ENCODE measurements at places on chromosomes 11 and 22.

GRCh38 chr11:38968951-38969350 is 2370.9 kb upstream of the RAG2 start:
- no peak for DNase-seq

- peak; percentile 97 for DNase-seq
These were observed 496.4 kb downstream of the BUD13 start for GRCh38 chr11:116276051-116277044.

DNA sequence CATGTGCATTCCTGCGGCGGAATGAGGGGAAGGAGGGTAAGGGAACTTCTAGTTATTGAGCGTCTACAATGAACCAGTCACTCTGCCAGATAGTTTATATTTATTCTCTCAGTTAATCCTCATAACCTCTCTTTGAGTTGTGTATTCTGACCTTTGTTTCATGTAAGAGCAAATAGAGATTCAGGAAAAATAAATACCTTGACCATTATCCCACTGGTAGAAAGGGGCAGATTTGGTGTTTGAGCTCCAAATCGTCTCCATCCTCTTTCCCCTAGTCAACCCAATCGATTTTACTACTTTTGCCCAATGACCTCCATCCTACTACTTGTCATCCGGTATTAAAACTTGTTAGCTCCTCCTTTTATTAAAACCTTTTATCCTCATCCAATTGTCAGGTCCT is 157.1 kb upstream of the SESN3 start:
- no peak for DNase-seq

- DNase-seq = no peak
These were observed 78.4 kb upstream of the CCDC179 start for GRCh38 chr11:22938691-22939090.

DNA sequence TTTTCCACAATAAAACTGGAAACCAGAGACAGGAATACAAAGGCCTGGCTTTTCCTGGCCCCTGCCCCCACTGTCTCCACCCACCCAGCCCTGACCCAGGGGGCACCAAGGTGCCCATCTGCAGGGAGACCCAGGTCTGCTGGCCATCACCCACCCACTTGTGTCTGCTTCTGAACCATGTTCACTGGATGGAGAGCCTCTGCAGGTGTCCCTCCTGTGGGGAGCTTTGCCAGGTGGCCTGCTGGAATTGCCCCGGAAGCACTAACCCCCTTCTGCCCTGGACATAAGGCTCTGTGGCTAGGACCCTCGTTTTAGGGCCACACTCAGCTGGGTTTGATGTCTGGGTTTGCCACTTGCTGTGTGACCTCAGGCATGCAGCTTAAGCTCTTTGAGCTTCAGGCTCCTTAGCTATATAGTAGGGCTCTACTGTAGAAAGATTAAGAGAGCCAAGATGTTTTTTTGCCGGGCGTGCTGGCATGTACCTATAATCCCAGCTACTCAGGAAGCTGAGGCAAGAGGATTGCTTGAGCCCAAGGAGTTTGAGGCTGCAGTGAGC is 3.9 kb downstream of the SCARF2 start:
- DNase-seq = no peak

GRCh38 chr11:133832991-133833897 is 12.1 kb downstream of the SPATA19 start:
- DNase-seq = no peak

GRCh38 chr11:15918212-15918611 is 438.1 kb downstream of the SOX6 start:
- no peak for DNase-seq

DNA sequence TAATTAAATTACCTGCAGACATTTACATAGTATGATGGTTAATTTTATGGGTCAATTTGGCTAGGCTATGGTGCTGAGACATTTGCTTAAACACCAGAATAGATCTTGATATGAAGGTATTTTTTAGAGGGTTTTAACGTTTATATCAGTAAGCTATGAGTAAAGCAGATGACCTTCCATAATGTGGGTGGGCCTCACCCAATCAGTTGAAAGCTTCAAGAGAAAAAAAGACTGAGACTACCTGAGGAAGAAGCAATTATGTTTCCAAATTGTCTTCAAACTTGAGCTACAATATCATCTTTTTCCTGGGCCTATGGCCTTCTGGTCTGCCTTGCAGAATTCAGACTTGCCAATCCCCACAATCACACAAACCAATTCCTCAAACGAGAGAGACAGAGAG is 498.8 kb upstream of the API5 start:
- DNase-seq = no peak

DNA sequence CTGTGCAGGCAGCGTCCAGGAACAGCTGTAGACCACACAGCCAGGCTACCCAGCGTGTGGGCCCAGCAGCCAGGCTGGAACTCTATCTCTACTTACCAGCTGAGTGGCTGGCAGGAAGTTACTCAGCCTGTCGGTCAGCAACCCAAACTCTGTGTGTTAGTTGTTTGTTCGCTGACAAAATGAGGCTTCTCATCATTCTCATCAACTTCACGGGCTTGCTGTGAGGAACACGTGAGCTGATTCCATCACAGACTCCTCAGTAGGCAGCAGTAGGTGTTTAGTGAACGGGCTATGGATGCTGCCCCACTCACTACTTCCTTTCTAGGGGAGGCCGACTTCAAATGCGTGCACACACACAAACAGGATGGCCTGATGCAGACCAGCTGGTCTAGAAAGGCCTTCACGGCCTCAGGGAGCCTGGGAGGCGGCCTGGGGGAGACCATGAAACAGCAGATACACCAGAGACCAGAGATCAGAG is 830 bp upstream of the SPDYC start:
- no peak for DNase-seq

- DNase-seq = no peak
These were observed 15.6 kb upstream of the ARHGEF17 start for GRCh38 chr11:73292525-73292894.

DNA sequence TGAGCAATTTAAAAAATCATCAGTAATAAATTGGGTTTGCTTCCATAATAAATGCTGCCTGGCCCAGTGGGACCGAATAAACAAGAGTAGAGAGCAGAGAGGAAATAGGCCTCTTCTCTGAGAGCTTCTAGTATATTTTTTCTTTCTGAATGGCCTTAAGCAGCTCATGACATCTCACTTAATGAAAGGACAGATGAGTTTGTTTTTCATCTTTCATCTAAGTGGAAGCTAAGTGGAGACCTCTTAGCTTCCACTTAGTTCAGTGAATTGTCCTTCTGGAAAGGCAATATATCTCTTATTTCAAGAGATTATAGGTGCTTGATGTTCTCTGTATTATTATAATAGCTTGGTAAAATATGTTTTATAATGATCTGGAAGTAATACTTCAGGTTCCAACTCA is 245.9 kb upstream of the ANO3 start:
- DNase-seq = no peak

DNA sequence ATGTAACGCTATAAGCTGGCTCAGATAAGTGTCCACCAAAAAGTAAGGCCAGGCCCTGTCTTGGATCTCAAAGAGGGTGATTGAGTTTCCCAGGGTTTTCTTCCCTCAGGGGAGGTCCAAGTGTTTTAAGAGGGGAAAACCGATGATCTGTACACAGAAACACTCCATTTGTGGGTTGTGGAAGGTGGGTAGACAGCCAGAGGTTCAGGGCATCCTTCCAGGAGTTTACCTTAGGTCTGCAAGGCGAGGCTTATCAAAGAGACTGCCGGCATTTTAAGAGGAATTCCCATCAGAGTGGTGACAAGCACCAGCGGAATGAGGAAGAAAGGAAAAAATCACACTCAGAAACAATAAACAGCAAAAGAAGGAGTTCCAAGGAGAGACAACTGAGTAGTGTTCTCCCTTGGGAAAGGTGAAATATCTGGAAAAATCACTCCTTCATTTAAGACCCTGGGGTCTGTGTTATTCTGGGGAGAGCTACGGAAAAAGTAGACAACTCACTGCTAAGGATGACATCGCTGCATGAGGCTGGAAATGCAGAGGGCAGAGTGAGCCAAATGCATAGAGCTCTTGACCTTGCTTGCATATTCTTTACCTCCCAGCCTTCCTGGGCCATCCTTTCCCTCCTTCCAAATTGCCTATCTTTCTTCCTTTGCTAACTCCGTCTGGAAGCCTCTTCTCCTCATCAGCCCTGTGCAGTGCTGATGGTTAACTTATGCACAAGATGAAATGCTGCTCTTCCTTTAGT is 22.1 kb upstream of the MMP7 start:
- no peak for DNase-seq

DNA sequence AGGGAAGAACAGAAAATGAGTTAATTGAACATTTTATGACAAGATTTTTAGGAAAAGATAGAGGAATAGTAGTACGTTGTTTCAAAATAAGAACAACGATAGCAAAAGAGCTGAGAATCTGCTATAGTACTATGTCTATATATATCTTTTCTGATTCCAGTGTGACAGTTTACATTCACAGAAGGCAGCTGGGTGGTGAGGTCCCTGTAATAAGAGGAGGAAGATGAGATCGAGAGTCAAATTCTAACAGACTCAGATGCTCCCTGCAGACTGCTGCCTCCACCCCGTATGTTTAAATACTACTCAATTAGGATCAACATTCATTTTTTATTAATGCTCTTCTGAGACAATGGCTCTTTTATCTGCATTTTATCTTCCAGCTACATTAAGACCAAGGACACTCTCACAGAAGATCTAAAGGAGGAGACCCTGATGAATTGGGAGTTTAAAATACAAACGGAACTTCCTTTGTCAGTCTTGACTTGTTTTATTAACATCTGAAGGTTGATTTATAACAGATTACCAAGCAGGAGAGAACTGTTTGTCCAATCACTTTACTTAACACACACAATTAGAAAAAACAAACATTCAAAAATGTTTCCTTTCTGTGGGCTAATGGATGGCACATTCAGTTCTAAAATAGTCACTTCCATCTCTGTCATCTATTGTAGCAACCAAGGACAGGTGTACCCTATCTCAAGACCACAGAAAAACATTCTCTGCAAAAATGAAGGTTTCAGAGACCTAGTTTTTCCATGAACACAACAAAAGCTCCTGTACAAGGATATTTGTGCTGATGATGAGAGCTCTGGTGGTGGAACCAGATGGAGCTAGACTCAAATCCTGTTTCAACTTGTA is 240.2 kb downstream of the CADM1 start:
- DNase-seq = no peak

DNA sequence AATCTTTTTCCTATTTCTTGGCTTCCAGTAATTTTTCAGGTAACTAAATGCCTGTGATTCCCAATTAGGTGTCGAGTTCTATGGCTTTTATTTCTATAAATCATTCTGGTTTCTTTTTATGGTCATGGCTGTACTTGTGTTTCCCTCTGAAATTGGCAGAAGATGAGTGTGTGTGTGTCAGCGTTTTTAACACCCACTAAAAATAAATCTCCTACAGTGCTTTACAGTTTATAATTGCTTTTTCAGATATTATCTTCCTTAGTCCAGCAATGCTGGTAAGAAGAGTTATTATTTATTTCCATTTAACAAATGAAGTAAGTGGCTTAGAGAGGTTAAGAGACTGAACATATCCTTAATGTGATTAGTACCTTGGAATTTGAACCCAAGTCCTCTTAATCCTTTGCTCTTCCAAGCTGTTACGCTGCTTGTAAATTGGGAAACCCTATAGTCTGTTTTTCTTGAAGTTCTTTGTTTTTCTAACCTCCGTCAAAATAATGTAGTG is 125.2 kb downstream of the TEAD1 start:
- DNase-seq = no peak

DNA sequence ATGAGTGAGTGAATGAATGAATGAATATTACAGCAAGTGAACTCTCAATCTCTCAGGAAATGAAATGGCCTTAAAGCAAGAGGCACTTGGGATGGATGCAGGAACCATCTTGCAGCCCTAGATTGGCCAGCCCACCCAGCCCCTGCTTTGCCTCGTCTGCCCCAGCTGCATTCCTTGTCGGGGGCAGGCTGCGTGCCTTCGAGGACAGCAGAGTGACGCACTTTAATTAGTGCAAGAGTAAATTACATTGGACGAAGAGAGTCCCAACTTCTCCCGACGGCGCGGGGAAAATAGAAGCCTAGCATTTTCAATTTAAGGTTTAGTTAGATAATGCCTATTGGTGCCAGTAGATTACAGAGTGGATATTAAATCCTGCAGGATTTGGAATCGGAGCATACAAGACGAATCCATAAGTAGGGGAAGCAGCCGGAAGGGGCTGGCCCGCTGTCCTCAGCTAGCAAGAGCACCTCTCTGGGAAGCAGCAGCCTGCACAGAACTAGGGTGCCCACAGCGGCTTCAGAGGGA is 33.8 kb downstream of the TRIM29 start:
- no peak for DNase-seq

GRCh38 chr11:10640308-10640707 is 53.2 kb downstream of the IRAG1 start:
- no peak for DNase-seq

DNA sequence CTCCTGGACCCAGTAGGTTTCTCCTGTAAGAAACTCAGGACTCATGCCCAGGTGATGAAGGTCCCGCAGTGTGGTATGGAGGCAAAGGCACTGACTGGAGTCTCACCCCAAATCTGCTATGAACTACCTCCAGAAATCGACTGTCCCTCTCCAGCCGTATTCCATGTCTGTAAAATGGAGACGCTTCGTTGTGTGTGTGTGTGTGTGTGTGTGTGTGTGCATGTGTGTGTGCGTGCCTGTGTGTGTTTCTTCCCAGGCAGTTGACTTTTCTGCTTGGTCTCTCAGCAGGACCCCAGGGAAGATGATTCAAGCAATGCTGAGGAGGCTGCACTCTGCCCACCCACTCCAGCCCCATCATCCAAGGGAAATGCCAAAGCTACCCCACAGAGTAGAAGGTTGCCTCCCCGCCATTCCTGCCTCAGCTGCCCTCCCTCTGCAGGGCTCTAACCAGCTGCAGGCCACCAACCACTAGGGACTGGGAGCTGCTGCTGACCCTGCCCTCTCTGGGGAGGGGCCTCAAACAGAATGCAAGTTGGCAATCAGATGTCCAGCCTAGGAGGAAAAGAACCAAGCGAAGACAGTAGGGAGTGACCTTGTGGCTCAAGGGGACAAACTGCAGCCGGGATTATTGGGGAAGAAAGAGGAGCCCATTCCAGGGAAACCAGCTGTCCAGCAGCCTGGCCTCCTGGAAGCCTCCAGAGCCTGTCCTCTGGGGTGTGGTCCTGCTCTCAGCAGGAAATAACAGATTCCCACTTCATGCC is 56.2 kb downstream of the SLC22A12 start:
- no peak for DNase-seq

GRCh38 chr11:32870676-32871075 is 21.9 kb upstream of the QSER1 start:
- DNase-seq = peak; percentile 61

DNA sequence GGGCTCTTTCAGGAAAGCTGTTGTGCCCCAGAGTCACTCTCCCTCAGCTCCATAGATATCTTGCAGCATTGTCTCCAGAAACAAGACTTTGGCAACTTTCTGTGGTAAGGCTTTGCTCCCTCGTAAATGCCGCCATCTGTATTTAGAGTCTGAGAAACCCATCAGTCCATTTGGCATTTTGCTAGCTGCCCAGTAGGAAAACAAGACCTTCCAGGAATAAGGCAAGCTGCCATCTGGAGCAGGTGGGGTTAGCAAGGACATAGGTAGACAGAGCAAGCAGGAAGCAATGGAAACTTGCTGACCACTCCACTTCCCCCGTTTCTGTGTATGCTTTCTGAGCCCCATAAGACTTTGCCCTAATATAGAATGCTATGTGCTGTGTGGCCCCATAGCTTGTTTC is 131.9 kb downstream of the SPATA19 start:
- no peak for DNase-seq

Data from WTC11 (cell line).